ENCODE measurements at places on chromosomes 13 and 19. TPM values are rescaled to one million over a fixed set of nuclear protein-coding genes. Genes with fewer than 3 reads are reported as not detected.

GRCh38 chr13:79654520-79654919, 173.6 kb downstream of the NDFIP2 start:
- no peak for DNase-seq

- DNase-seq = no peak
Measured at GRCh38 chr19:17027535-17027975, 945 bp upstream of the CPAMD8 start.

DNA sequence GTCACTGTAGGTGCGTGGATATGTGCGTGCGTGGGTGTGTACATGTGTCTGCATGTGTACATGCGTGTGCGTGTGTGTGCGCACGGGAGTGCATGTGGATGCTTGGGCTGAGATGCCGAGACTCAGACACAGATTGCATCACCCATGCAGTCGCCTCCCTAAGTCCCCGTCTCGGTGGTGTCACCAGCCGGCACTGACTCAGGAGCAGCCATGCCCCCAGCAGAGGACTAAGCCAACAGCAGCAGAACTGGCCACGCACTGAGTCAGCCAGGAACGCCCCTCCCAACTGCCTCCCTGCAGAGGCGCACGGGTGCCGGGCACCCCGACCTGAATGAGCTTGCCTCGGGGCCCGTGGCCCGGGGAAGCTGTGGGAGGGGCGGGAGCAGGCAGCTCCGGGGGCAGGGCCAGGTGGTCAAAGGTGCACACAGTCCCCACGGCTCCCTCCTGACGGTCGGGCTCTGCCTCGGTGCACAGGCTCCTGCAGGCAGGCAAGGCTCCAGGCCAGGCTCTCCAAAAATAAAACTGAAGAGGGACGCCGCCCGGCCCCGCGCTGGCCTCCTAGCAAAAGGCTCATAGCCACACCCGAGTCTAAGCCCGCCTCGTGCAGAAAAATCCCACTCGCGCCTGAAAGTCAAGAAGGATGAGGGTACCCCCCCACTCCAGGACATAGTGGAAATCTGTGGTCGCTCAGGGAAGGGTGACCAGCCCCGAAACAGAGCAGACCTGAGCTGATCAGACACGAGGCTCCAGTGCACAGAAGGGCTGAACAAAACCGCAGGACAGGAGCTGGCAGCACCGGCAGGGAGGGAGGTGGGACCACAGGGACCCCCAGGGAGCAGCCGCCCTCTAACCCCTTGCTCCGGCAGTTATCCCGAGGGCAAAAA, 49.2 kb downstream of the GADD45B start:
- no peak for DNase-seq

- no peak for DNase-seq
Measured at GRCh38 chr19:14118165-14119051, 846 bp upstream of the PRKACA start.

DNA sequence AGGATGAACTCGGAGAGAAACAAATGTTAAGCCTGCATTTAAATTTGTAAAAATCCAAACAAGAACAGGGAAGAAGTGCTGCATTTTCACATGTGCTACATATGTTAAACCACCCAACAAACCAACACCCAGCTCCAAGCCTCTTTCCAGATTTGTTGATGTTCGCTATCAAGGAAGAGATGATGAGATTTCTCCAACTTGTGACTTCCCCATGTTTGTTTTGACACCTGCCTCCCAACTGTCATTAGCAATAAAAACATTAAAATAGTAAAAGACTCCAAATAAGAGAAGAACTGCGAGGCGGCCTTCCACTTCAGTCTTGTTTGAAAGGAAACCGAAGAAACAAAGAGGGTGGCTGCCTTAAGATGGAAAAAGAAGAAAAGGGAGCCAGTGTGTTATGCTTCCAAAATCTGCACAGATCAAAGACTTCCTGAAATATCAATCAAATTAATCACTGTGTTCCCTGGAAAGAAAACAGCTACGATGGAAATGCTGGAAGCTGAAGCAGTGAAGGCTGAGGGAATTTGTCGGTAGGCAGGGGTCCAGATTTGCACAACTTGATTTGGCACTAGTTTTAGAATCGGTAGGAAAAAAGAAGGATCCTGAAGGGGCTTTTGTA, 14.0 kb upstream of the GGACT start:
- DNase-seq = peak; percentile 37

DNA sequence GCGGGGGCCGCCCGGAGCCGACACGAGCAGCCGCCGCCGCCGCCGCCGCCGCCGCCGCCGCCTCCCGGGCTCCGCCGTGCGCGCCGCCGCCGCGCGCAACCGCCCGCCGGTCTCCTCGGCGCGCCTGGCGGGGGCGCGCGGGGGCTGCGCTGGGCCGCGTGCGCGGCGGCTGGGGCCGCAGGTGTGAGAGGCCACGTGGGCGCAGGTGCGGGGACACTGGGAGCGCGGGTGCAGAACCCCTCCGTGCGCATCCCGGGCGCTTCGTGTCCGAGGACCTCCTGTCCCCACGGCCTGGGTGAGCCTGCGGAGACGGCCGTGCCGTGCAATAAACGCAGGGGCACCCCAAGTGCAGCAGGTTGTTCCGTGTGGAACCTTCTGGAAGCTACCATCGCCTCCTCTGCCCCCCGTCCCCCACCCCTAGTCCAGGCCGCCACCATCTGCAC, at the start of gene LINGO3:
LINGO3 (minus strand) TSS at position 41 of the 443 bp plus-strand sequence. CDS start 16,378 bp downstream, outside the sequence.
- DNase-seq = no peak

- DNase-seq = no peak
Measured at GRCh38 chr19:35862528-35862927, 5.8 kb downstream of the KIRREL2 start.

Gene ETV2
- polyA plus RNA-seq = 3.5 TPM

Gene PPM1N
- 0.62 TPM for polyA plus RNA-seq

- no peak for DNase-seq
Measured at GRCh38 chr19:46785054-46785979, 3.1 kb downstream of the SLC1A5 start.

DNA sequence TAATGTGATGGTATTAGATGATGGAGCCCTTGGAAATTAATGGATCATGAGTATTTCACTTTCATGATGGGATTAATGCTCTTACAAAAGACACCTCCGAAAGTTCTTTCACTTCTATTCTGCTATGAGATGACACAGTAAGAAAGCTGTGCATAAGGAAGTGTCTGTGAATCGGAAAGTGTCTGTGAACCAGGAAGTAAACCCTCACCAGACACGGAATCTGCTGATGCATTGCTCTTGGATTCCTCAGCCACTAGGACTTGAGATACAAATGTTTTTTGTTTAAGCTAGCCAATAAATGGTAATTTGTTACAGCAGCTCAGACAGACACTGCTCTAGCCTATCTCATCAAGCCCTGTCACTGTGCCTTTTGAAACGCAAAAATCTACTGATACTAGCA, 440.4 kb upstream of the PRR20A start:
- DNase-seq = no peak

Gene IGFL1
- polyA plus RNA-seq = not detected

GRCh38 chr19:9945319-9945966, 9.1 kb upstream of the OLFM2 start:
- DNase-seq = no peak

Gene MYCBP2
- polyA plus RNA-seq = 51.8 TPM

Gene CYP4F8
- polyA plus RNA-seq = not detected

Data from left renal cortex interstitium (tissue), 4 donors.